Urinary bladder (tissue), 4 donors: ENCODE measurements at places on chromosomes 12 and 14. TPM values are rescaled to one million over a fixed set of nuclear protein-coding genes. Genes with fewer than 3 reads are reported as not detected.

Gene PZP
- 1.7 TPM for total RNA-seq

Gene TAS2R42
- total RNA-seq = not detected

Gene PTHLH
- 13.7 TPM for total RNA-seq

GRCh38 chr12:24025153-24025798, 75.8 kb upstream of the SOX5 start:
- DNase-seq = no peak

DNA sequence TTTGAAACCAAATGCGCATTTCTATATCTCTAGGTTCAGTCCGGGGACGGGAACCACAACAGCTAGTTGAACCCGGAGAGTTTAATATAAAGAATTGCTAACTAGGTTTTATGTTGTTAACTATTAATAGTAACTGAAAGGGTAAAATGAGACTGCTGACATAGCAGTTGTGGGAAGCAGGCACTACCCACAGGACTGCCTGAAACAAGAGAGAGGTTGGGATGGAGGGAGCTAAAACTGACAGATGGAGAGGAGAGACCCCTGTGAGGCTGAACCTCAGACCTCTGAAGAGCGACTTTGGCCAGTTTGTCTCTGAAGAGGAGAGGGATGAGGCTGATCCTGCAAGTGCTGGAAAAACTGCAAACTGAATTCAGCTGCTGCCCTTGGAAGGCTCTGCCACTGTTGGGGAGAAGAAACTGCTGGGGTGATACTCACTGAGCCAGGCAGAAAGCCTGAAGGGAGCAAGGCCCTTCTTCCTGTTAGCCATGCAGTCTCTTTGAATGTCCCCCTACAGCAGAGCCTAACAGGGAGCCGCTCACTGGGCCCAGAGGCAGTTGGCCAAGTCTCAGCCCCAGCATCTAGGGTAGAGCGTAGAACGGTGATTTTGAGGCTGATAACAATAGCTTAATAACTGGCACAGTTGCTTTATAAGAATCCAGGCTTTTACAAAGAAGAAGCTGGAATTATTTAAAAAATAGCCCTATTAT, 172.2 kb downstream of the NPAS3 start:
- DNase-seq = no peak

DNA sequence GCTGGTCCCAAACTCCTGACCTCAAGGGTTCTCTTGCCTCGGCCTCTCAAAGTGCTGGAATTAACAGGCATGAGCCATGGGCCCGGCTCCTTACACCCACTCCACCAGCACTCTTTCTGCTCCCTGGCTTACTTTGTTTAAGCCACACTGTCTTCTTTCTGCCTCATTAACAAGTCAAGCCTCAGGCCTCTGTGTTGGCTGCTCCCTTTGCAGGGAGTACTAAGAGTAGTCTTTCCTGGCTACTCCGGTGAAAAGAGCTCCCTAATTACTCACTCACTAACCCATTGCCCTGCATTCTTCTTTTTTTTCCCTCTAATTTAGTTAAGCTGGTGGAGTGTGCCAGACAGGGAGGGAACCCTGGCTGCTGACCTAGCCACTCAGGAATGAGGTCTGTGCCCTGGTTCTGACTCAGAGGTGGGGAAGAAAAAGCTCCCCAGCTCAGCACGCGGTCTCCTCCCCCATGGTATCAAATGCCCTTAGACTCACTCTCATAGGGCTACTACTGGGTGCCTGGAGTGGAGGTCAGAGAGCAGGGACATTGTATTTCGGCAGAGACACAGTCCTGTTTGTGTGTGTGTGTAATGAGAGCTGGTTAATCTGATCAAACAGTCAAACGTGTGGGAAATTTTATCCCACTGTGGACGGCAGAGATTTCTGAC, 19.8 kb downstream of the GALNT6 start:
- DNase-seq = peak; percentile 55

Gene ACSS3
- total RNA-seq = 39.7 TPM

Gene KDM5A
- total RNA-seq = 69.5 TPM

Gene RNASE3
- not detected for total RNA-seq

Gene DNAJC22
- total RNA-seq = 1.0 TPM

- no peak for DNase-seq
Measured at GRCh38 chr14:80017795-80018194, 193.5 kb downstream of the DIO2 start.

DNA sequence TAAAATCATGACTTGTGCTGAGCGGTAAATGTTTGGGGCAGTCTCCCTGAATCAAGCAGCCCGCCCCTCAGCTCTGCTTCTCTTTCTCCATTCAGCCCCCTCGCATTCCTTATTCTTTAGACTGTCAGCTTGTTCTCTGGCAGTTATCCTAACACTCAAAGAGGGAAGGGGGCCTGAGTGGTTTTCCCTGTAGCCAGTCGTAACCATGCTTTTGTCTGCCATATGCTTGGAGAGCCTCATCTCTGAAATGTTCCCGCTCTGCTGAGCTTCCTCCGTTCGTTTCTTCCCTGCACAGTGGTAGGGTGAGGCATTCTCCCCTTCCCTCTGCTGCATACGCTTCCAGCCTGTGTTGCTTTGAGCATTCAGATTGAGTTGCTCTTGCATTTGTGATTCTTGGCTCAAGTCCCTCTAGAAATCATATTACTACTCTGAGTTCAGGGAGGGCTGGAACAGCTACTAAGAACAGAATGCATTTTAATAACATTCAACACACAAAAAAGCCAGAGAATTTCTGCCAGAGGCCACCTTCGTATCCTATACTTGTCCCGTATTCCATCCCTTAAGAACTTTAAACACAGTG, 119.7 kb downstream of the FBXL14 start:
- DNase-seq = peak; percentile 51

Gene MSRB3
- 143 TPM for total RNA-seq

DNA sequence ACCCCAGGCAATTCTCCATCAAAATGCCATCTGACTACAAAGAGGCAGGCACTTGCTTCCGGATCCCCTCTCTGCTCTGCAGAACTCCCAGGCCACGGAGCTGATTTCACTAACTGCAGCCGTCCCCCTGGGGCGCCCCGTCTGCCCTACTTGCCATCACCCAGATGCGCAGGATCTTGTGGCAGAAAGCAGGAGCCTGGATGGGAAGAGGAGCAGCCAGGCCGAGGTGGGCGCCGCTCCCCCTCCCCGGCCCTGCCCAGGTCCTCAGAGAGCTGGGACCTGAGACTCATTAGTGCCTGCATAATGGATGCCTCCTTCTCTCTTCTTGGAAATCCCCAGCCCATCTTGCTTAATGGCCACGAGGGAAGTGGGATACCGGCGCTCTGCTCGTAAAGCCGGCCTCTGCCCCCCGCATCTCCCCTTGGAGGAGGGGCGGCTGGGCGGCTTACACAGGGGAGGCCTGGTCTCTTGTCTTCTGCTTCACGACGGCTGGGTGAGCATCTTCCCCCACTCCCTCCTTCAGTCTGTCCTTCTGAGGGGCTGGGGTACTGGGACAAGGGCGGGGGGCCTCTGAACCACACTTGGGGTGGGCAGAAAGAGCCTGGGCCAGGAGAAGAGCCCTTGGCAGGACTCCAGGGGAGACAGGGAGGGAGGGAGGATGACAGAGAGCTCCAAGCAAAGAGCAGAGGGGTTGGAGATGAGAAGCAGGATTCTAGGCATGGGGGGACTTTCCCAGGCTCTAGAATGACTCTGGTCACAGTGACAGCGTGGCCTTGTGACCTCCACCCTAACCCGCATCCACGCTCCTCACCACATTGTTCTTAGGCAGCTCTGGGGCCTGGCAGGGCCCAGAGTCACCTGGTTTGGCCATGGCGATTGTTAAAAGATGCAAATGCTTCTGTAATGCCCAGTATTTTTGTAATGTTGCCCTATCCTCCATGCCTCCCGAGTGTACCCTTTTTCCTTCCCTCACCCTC, 19.4 kb upstream of the EML1 start:
- no peak for DNase-seq
